PC-3 (cell line): ENCODE measurements at places on chromosomes 16 and 17. TPM values are rescaled to one million over a fixed set of nuclear protein-coding genes. Genes with fewer than 3 reads are reported as not detected.

- no peak for DNase-seq
- peaks cover 64% of the 10 kb centered on the region for H3K36me3 ChIP-seq
- no peaks in the 10 kb centered on the region for H3K27me3 ChIP-seq
Observed at GRCh38 chr16:8808613-8809353, 11.1 kb downstream of the PMM2 start.

- no peak for DNase-seq
- peaks cover under 1% of the 10 kb centered on the region; the same call in 1 of the 2 replicates for H3K4me1 ChIP-seq
- no peak overlapping the region for H3K4me3 ChIP-seq
- no peak overlapping the region for H3K27ac ChIP-seq
- no peaks in the 10 kb centered on the region for H3K27me3 ChIP-seq
Observed at GRCh38 chr17:2703606-2704005, 8.0 kb downstream of the CLUH start.

DNA sequence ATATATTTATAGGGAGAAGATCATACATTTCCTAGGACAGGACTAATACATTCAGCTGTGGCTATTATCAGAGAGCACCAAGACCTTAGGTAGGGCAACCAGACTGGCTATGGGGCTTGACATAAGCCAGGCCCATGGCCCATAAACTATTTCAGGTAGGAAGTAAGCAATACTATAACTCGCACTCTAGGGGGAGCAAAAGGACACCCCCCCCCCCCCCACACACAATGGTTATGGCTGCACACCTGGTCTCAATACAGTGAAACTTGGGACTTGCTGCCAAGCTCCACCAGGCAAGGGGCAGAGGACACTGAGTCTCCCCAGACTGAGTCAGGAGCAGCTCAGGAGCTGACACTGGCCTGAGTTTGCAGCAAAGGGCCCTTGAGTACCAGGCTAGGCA lies 348.9 kb upstream of the ASIC2 start:
- H3K36me3 ChIP-seq, result no peaks in the 10 kb centered on the region
- H3K27ac ChIP-seq, result no peak overlapping the region
- no peak overlapping the region for H3K4me3 ChIP-seq
- no peak for DNase-seq
- no peaks in the 10 kb centered on the region for H3K4me1 ChIP-seq

DNA sequence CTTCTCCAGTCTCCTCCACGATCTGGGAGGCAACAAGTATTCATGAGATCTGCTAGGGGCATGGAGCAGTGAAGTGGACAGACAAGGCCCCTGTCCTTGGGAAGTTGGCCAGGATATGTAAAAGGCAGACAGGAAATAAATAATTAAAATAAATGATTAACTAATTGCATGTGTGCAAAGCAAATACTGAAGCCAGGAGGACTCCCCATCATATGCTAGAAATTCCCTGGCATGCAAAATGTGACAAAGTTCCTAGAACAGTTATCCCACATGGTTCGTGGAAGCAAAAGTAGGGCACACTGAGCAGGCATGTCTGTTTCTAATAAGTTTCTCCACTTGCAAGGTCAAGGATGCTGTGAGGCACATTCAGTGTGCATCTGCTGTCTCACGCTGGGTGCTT lies 86.8 kb downstream of the CDYL2 start:
- H3K36me3 ChIP-seq, result no peaks in the 10 kb centered on the region
- no peaks in the 10 kb centered on the region for H3K27me3 ChIP-seq
- H3K27ac ChIP-seq, result 0 out of 2 replicates have a peak overlapping the region, but pooled peaks have one; percentile 37
- peaks cover 23% of the 10 kb centered on the region for H3K4me1 ChIP-seq
- H3K4me3 ChIP-seq, result no peak overlapping the region

The RAB37 gene
- total RNA-seq, result 0.17 and 0.66 TPM in 2 replicates

The SBK1 gene
- total RNA-seq, result 0.95 and 1.5 TPM in 2 replicates

The METTL2A gene
- total RNA-seq, result 28.0 and 38.7 TPM in 2 replicates
